Testis (tissue), 5 donors: ENCODE measurements at places on chromosomes 4 and X. TPM values are rescaled to one million over a fixed set of nuclear protein-coding genes. Genes with fewer than 3 reads are reported as not detected.

UBE2K gene
- 23.0 TPM for total RNA-seq

USP51 gene
- total RNA-seq, result 9.6 TPM

TGIF2LX gene
- 16.1 TPM for total RNA-seq

- no peak for DNase-seq
Measured at GRCh38 chr4:186342582-186342981, 76.6 kb downstream of the F11 start.

- DNase-seq, result no peak
Measured at GRCh38 chr4:40552536-40552935, 77.1 kb downstream of the RBM47 start.

- DNase-seq, result no peak
Measured at GRCh38 chr4:26619784-26620183, 35.9 kb downstream of the TBC1D19 start.

DNA sequence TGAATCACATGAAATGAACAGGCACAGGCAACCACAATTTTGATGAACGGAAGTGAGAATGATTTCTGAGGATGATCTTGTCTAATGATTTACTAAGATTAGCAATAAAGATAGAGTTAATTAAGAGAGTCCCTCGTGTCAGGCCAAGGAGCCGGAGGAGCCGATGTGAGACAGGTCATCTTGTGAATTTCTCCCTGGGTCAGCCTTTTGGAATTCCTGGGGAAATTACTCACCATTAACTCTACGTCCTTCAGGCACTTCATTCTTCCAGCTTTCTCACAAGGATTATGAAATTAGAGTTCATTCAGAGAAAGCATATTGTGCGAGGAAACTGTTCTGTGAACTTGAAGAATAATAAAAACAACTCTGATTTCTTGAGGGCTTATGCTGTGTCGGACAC is 86.7 kb downstream of the PSAPL1 start:
- DNase-seq, result no peak

GRCh38 chr4:6990661-6991060 is 52.5 kb upstream of the TADA2B start:
- DNase-seq, result peak; percentile 51

- DNase-seq, result no peak
Measured at GRCh38 chr4:20813700-20814099, 113.4 kb downstream of the PACRGL start.

DNA sequence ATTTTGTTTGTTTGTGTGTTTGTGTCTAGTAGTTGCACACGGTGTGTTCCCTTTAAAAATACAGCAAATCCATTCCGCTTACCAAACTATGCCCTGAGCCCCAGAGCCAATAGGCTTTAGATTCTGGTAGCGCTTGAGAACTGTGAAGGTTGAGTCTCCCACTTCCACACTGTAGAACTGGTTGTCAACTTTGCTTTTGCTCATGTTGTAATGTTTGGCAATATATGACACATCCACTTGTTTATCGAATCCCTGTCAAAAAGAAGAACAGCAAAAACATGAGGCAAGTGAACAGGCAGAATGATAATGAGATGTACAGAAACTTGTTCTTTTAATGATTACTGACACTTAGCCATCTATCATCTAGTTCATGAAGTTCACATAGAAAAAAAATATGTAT is 200.6 kb downstream of the MAPK10 start:
- no peak for DNase-seq

DNA sequence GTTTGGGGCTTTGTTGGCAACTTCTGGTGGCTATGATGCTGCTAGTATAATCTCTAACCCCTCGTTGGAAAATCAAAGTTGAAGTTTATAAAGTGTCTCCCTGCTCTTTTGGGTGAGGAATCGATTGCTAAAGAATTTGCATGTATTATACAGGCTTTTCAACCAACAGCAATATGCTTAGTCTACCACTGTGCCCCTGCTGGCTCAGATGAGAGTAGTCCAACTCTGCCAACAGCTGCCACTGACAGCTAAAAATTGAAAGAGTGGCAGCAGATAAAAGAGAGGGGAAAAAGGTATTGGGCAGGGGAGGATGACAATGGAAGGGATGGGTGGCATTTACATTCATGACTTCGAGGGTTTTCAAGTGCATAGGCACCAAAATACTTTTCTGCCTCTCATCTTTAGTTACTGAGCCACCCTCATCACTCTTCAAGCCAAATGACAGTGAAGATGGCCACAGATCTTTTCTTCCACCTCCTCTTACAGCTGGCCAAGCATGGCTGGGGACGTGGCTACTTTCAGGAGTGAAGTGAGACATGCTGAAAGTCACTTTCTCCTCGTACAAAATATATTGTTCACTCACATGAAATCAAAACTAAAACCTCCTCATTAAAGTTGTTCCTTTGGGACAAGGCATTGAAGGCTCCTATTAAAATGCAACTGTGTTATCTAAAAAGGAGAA is 2.7 kb upstream of the GRIA3 start:
- DNase-seq, result no peak

DNA sequence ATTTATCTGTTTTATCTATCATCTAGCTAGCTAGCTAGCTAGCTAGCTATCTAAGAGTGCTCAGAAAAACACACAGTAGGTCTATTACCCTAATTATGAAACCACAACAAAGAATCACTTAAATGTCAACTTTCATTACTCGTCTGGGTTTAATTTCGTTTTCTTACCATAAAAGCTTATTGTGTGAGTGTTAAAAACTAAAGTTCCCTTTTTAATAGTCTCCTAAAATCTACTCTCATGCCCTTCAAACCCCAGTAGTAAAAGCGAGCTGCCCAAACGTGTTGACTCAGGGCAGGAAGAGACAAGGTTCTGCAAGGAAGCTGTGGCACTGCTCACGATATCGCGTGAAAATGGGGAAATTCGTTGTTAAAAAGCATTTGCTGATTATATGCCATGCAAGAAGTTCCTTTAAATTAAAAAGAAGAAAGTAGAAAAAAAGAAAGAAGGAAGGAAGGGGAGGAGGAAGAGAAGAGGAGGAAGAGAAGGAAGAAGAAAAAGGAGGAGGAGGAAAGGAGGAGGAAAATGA is 595 bp downstream of the MBNL3 start:
- no peak for DNase-seq

DNA sequence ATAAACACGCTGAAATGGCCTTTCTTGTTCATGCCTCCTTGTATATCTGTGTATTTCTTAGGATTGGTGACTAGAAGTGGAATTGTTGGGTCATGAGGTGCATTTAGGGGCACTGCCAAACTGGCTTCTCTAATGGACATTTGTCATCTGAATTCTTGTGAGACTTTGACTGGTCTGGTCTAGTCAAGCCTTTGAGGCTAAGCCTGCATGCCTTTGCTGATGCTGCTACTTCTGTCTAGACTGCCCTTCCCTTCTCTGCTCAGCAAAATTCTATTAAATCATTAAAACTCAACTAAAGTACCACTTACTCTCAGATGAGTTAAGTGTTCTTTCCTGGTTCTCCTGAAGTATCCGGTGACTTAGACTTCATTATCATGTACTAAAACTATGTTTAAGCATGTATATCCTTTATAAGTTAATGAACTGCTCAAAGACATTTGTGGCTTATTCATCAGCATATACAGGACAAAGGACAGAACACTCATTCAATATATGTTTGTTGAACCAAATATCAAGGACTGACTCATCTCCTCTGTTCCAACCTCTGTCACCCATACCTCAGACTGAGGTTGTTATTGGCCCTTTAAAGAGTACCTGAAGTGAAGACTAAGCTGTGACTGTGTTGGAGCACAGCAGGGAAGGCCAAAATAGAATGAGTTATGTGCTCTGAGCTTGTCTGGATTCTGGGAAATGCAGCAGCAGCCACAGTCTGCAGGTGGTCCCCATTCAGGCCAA is 9.0 kb downstream of the TCEAL1 start:
- no peak for DNase-seq

GRCh38 chr4:26424153-26424552 is 66.1 kb downstream of the CCKAR start:
- DNase-seq, result no peak

DNA sequence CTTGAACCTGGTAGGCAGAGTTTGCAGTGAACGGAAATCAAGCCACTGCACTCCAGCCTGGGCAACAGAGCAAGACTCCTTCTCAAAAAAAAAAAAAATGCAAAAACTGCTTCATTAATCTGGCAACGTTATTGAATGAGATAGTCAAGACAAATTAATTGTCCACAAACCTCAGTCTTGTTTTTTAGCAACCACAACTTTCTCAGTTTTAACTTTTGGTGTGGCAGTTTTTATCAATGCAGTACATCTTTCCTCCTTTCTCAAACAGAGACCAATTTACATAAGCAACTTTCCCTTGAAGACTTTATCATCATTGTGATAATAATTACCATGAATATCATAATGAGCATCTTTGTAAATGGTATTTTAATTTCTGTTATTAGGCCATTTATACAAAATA is 61.7 kb upstream of the GALNTL6 start:
- DNase-seq, result no peak

- DNase-seq, result no peak
Measured at GRCh38 chr4:109690690-109691410, 12.4 kb downstream of the CASP6 start.

GRCh38 chr4:145852256-145852839 is 86.3 kb downstream of the ZNF827 start:
- no peak for DNase-seq

DNA sequence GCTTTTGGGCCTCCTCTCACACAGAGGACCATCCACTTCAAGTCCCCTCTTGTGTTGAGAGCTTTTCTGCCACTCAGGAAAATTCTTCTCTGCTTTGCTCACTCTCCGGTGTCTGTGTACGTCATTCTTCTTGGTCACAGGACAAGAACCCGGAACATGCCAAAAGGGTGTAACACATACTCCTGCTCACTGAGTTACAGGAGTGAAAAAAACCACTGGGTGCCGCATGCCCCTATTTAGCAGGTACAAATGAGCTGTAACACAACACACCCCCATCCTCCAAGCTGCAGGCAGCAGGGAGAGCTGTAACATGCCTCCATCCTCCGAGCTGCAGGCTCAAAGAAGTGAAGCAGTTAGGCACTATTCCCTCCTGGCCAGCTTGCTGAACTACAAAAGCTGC is 13.0 kb upstream of the CXCL2 start:
- no peak for DNase-seq

DNA sequence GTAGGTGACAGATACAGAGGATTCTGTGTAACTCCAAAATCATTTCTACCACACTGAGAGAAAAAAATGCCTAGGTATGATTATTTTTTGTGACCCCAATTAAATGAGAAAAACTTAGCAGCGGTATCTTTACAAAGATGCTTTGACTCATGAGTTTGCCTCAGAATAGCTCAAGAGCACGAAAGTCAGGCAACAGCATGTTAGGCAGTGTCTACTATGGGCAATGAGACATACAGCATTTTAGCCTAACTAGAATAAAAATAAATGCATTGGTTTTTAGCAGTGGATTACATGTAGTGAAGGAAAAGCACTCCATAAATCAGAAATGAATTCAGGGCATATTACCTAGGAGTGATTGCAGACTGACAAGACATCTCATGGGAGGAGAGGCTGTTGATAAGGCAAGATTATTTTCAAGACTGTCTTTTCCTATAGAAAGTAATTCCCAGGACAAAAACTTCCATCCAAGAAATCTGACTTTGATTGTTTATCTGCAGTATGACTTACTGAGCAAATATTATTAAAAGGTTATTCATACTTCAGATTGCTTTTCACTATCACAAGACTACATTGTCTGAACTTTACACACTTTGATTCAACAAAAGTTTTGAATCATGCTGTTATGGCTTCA is 3.6 kb downstream of the ANXA10 start:
- DNase-seq, result no peak

- no peak for DNase-seq
Measured at GRCh38 chr4:18213576-18214198, 192.1 kb upstream of the LCORL start.

- no peak for DNase-seq
Measured at GRCh38 chrX:111288841-111289240, 18.6 kb upstream of the CAPN6 start.

DNA sequence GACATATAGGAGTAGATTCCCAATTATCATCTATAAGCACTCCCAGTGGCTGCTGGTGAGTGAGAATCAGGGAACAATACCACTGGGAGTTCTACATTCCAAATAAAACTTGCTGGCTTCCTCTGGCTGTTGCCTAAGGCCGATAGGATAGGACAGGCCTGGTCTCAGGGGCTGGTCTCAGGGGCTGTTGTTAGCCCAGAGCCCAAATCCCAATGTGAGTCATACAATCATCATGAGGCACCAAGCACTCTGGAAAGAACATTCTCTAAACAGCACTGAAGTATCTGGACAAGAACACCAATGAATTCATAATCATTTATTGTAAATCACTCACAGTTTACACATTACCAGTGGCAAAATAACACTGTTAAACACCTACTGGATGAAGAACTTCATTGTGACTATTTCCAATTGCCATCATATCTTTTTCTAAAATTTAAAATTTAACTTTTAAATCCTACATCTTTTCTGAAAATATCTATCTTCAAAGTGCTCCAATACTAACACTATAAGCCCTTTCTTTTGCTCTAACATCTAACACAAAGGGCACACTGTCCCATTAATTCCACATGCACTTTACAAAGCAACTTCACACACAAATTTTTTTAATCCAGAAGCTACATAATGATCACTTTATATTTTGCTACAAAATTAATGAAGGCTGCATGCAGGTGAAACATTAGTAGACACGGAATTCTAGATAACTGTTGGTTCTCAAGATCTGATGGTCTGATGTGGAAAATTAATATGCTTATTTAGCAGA is 67.6 kb upstream of the TMEM150C start:
- DNase-seq, result no peak

GRCh38 chrX:130109429-130110378 is 593 bp downstream of the ELF4 start:
- no peak for DNase-seq

DNA sequence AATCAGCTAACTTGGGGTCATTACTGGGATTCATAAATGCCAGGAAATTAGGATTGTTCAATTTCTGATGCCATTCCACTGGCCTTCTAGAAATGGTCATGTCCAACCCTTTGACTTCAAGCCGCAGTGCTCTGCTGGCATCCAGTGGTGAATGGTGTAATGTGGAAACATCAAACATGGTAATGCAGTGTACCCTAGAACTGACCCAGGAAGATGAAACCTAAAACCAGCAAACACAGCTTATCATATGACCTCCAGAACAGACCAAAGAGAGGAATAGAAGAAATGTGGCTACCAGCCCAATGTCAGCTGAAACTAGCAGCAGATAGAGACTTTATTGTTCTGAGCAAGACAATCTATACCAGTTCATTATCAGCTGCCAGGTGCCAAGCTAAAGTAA is 13.8 kb downstream of the CXCL13 start:
- no peak for DNase-seq

DNA sequence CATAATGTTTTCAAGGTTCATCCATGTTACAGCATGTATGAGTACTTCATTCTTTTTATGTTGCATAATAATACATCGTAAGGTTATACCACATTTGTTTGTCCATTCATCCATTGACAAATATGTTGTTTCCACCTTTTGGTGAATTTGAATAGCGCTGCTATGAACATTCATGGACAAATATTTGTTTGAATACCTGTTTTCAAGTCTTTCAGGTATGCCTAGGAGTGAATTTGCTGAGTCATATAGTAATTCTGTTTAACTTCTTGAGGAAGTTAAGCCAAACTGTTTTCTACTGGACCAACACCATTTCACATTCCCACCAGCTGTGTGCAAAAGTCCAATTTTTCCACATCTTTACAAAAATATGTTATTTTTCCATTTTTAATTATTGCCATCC is 31.5 kb downstream of the IRS4 start:
- no peak for DNase-seq

GRCh38 chr4:159444678-159445077 is 341.8 kb downstream of the RAPGEF2 start:
- DNase-seq, result no peak
